ENCODE measurements at places on chromosomes 16 and 17.

DNA sequence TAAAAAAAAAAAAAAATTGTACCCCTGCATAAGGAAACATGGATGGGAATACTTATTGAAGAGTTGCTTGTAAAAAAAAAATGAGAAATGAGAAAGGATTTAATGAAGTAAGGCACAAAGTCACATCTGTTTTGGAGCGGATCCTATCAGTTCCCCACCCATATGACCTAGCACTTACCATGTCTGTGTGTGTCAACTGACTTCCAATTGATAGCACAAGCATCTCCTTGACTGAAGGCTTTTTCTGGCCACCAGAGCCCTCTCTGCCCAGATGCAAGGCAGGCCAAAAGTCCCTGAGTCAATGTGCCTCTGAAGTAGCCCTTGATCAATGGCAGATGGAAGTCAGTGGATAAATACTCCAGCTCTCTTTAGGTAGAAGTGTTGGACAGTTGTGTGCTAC is 13.4 kb upstream of the NLK start:
- DNase-seq = no peak
- no peak overlapping the region for H3K27ac ChIP-seq
- H3K4me3 ChIP-seq = no peak overlapping the region

DNA sequence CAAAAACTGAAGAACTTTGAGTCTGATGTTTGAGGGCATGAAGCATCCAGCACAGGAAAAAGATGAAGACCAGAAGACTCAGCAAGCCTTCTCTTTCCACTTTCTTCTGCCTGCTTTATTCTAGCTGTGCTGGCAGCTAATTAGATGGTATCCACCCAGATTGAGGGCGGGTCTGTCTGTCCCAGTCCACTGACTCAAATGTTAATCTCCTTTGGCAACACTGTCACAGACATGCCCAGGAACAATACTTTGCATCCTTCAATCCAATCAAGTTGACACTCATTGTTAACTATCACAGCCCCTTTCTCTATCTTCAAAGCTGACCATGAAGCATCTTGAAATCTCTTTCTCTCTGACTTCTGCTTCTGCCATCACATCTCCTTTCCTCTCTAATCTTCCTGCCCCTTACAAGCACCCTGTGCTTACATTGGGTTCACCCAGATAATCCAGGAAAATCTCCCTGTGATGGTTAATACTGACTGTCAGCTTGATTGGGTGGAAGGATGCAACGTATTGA is 115.9 kb upstream of the CDH13 start:
- peaks cover 6% of the 10 kb centered on the region for H3K27me3 ChIP-seq
- H3K4me1 ChIP-seq = no peaks in the 10 kb centered on the region
- no peaks in the 10 kb centered on the region for H3K36me3 ChIP-seq
- no peak for DNase-seq
- H3K27ac ChIP-seq = no peak overlapping the region

GRCh38 chr16:84976644-84977400 is 34.5 kb downstream of the ZDHHC7 start:
- peaks cover 81% of the 10 kb centered on the region for H3K36me3 ChIP-seq
- H3K4me3 ChIP-seq = no peak overlapping the region
- H3K27ac ChIP-seq = peak overlapping the region; percentile 62
- no peaks in the 10 kb centered on the region for H3K27me3 ChIP-seq
- no peak for DNase-seq

DNA sequence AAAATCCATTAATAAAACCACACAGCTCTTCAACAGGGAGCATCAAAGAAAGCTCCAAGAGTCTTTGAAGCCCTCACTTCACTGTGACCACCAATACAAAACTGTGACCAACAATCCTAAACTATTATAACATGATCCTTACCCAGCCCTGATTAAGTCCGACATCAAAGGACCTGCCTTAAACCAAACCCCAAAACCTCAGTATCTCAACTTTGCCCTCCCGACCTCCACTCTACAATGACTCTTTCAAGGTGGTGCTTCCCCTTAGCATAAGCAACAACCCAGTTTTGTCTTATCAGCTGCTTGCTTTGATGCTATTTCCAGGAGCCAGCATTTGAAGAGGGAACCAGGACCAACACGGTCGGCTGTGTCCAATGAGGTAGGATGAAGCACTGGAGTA is 8.5 kb upstream of the PRSS22 start:
- no peaks in the 10 kb centered on the region for H3K27me3 ChIP-seq
- DNase-seq = no peak
- peaks cover 12% of the 10 kb centered on the region for H3K4me1 ChIP-seq
- no peaks in the 10 kb centered on the region for H3K36me3 ChIP-seq

- no peak for DNase-seq
- H3K4me3 ChIP-seq = no peak overlapping the region
- no peaks in the 10 kb centered on the region for H3K27me3 ChIP-seq
- H3K36me3 ChIP-seq = no peaks in the 10 kb centered on the region
- no peak overlapping the region for H3K27ac ChIP-seq
- peaks cover 29% of the 10 kb centered on the region for H3K4me1 ChIP-seq
These were observed 16.6 kb upstream of the TERF2 start for GRCh38 chr16:69402439-69402838.

DNA sequence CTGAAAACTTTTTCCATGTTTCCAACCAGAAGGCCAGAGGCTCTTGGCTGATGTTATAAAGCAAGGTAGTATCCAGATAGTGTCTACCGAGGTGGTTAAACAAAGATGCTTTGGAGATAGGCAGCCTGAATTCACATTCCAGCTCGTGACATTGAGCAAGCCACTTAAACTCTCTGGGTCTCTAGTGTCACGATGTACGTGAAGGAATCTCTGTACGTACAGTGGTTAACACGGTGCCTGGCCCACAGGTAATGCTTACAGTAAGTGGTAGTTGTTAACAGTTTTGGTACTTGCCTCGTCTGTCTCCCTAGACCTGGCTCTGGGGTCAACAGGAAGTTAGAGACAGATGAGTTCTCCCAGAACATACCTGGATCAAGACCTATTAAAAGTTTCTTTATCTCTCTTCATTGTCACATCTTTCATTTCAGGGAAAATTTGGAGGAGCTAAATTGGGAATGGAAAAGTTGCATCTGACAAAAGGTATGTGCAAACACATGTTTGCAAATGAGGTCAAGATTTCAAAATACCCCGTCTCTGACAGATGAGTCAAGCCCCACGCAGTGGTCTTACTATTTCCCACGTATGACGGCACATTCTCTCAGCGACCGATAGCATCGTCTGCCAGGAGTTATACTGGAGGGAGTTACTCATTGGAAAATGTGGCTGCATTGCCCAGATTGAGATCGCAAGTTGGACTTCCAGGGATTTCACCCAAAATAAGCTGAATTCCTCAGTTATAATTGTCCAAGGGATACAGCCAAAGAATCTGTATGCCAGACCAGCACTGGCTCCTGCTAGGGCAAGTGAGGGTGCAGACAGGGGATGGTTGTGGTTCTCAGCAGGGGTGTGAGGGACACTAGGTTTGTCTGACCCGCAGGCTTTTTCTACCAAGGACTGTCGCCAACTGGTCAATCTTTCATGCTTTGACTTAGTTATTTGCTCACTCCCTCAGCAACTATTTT is 18.9 kb upstream of the MYH10 start:
- H3K36me3 ChIP-seq = no peaks in the 10 kb centered on the region
- no peak overlapping the region for H3K4me3 ChIP-seq
- DNase-seq = no peak
- H3K27me3 ChIP-seq = no peaks in the 10 kb centered on the region

DNA sequence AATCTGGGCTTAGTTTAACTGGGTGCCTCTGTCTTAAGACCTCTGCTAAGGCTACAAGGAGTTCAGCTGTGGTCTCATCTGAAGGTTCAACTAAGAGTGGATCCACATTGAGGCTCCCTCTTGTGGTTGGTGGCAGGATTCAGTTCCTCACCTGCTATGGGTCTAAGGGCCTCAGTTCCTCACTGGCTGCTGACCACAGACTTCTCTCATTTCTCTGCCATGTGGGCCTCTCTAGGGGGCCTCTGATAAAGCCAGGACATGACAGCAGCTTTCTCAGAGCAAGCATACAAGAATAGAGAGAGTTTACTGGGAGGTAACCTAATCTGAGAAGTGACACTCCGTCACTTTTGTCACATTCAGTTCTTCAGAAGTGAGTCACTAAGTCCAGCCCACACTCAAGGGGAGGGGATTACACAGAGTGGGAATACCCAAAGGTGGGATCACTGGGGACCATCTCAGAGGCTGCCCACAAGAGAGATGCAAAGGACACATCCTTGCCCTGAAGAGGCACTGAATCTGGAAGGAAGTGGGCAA is 19.2 kb upstream of the ABAT start:
- no peak for DNase-seq
- H3K27ac ChIP-seq = no peak overlapping the region
- H3K4me1 ChIP-seq = no peaks in the 10 kb centered on the region
- no peak overlapping the region for H3K4me3 ChIP-seq
- no peaks in the 10 kb centered on the region for H3K36me3 ChIP-seq

DNA sequence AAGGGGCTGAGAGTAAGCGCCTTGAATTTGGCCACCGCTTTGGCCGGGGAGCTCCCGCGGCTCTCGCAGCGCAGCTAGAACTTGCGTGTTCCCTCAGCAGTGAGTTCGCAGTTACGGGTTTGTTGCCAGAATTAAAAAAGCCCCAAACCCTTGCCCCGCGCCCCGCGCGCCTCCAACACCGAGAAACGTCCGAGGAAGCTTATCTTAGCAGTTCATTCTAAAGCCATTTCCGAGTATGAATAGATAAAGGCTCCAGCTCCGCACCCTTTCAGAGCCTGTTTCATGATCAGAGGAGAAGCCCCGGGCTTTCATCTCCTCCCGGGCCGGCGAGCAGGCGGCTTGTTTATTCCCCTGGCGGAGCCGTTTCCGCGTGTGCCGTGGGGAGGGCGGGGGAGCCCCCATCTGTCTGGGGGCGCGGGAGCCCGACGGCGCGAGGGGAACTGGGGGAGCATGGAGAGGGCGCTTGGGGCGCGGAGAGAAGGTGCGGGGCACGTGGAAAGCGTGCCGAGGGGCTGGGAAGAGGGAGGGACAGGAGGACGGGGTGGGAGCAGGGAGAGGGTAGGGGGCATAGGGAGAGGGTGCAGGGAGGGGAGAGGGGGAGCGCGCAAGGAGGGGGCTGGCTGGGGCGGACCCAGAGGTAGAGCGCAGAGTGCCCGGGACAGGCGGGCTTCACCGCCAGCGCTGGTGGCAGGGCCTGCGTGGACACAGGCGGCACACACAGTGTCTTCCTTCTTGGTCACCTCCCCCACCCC is 9.9 kb downstream of the TBX4 start:
- peak overlapping the region; percentile 38 for H3K4me3 ChIP-seq
- no peaks in the 10 kb centered on the region for H3K27me3 ChIP-seq

- DNase-seq = no peak
- H3K4me3 ChIP-seq = no peak overlapping the region
- H3K36me3 ChIP-seq = peaks cover 21% of the 10 kb centered on the region
These were observed 11.0 kb downstream of the UBALD1 start for GRCh38 chr16:4603624-4604170.

DNA sequence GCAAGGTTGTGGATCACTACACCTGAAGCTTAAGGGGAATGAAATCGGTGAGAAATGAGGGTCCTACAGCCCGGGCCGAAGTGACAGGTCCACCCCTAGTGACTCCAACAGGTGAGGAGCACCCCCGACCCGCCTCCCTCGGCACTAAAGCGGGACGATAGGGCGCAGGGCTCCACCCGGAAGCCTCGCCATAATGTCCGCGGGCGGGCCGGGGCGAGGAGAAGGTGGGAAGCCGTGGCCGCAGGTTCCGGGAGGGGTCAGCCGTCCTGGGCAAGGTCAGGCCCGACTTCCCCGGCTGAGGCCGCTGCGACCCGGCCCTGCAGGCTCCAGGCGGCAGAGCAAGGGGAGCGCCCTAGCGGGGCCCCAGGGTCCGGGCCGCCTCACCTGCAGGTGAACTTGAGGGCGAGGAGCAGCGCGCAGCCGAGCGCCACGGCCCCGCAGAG is 543 bp downstream of the TXNDC11 start:
- H3K4me1 ChIP-seq = peaks cover 58% of the 10 kb centered on the region
- no peak for DNase-seq
- H3K27ac ChIP-seq = peak overlapping the region; percentile 98
- H3K27me3 ChIP-seq = no peaks in the 10 kb centered on the region

DNA sequence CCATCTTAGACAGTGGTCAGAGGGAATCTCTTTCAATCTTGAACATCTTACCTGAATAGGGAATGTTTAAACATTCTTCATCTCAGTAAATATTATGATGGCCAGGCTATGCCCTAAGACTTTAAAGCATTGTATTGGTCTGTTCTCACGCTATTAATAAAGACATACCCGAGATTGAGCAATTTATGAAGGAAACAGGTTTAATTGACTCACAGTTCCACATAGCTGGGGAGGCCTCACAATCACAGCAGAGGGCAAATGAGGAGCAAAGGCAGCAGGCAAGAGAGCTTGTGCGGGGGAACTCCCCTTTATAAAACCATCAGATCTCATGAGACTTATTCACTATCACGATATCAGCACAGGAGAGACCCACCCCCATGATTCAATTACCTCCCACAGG is 55.3 kb upstream of the SOX9 start:
- H3K4me3 ChIP-seq = no peak overlapping the region
- H3K27me3 ChIP-seq = no peaks in the 10 kb centered on the region
- no peaks in the 10 kb centered on the region for H3K4me1 ChIP-seq
- no peaks in the 10 kb centered on the region for H3K36me3 ChIP-seq

DNA sequence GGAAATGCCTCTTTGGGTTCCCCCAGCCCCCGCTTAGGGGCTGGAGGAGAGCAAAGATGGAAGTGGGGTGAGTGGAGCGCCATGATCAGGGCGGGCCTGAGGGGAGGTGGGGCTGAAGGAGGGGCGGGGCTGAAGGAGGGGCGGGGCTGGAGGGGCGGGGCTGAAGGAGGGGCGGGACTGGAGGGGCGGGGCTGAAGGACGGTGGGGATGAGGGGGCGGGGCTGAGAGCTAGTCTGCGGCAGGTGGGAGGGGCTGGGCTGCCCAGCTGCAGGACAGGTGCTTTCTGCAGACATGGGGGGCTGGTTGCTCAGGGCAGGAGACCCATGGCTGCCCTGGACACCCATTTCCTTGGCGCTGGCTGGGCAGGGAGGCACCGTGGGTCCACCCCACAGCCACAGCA is 39.1 kb upstream of the PABPN1L start:
- no peak for DNase-seq
- H3K4me1 ChIP-seq = peaks cover 12% of the 10 kb centered on the region
- H3K27ac ChIP-seq = no peak overlapping the region

DNA sequence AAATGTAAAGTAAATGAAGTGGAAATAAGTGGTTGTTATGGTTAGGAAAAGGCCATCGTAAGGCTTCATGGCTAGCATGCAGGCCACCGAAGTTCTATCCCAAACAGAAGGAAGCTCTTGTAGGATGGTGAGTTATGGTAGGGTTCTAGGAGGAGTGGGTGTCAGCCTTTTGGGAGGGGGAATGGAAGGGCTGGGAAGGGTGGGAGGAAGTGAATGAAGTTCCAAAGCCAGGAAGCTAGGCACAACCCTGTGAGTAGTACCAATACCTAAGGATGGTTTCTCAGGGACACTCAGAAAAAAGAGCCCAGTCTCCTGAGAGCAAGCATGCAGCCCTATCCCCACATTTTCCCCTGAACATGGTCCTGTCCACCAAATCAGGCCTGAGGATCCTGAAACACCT is 36.3 kb upstream of the CDRT4 start:
- no peaks in the 10 kb centered on the region for H3K27me3 ChIP-seq
- H3K27ac ChIP-seq = no peak overlapping the region
- H3K36me3 ChIP-seq = no peaks in the 10 kb centered on the region
- DNase-seq = no peak
